ENCODE measurements at places on chromosomes 5 and 9.

DNA sequence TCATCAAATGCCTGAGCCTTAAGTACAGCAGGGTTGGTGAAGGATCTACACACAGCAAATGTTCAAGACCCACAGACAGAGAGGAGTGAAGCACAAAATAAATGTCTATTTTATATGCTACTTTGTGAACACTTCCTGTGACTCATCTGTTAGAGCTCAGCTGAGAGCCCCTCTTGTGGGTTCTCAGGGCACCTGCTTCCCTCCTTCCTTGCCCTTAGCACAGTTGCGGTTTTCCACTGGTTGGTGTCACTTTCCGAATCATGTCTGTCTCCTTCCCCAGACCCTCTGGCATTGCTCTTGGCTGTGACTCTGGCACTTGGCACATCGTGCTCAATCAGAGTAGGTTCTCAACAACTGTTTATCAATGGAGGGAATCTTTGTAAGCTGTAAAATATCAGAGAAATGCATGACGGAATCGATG is 128.5 kb upstream of the STC2 start:
- DNase-seq: no peak

GRCh38 chr9:16278326-16278999 is 592.0 kb downstream of the BNC2 start:
- DNase-seq: no peak

DNA sequence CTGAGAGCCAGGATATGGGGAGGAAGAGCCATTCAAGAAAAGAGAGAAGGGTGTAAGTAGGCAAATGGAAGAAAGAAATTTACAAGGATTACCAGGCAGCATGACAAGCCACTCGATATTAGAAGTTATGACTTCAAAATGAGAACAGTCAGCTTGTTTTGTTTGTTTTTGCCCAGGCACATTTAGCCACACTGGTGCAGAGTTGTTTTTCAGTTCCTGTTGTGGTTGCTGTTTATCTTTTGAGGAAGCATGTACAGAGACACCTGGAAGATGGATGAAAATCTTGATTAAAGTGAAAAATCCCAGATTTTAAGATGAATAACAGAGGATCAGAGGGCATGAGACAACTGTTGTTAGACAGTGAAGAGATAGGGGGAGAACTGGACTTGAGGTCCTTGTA is 199.1 kb downstream of the MTRR start:
- DNase-seq: no peak

GRCh38 chr9:91746904-91747303 is 203.1 kb downstream of the ROR2 start:
- no peak for DNase-seq

- no peak for DNase-seq
These were observed 2.5 kb upstream of the SPRY4 start for GRCh38 chr5:142327111-142327842.

DNA sequence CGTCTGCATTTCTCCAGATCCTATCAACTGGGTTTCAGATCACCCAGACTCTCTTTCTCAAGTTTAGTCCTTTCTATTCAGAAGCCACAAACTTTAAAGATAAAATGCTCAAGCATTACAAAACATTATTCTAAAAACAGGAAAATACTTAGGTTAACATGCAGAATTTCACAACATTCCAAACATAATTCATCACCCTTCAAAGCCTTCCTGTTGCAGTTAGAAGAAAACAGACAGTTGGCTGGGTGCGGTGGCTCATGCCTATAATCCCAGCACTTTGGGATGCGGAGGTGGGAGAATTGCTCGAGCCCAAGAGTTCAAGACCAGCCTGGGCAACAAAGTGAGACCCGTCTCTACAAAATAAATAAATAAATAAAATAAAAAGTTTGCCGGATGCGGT is 7.7 kb upstream of the OCLN start:
- no peak for DNase-seq

GRCh38 chr9:23447166-23447565 is 378.9 kb downstream of the ELAVL2 start:
- DNase-seq: no peak

- no peak for DNase-seq
These were observed 130.9 kb downstream of the CD180 start for GRCh38 chr5:67065696-67066095.

GRCh38 chr5:122480146-122480545 is 168.1 kb downstream of the SNCAIP start:
- no peak for DNase-seq

DNA sequence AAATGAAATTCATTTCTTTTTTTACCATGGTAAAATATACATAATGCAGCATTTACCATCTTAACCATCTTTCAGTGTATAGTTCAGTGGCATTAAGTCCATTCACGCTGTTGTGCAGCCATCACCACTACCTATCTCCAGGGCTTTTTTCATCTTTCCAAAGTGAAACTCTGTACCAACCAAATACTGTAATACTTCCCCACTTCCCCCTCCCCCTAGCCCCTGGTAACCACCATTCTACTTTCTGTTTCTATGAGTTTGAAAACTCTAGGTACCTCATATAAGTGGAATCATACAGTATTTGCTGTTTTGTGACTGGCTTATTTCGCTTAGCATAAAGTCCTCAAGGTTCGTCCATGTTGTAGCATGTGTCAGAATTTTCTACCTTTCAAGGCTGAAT is 23.4 kb downstream of the SPAAR start:
- no peak for DNase-seq

- no peak for DNase-seq
These were observed 167.0 kb upstream of the GPR151 start for GRCh38 chr5:146682899-146683532.

DNA sequence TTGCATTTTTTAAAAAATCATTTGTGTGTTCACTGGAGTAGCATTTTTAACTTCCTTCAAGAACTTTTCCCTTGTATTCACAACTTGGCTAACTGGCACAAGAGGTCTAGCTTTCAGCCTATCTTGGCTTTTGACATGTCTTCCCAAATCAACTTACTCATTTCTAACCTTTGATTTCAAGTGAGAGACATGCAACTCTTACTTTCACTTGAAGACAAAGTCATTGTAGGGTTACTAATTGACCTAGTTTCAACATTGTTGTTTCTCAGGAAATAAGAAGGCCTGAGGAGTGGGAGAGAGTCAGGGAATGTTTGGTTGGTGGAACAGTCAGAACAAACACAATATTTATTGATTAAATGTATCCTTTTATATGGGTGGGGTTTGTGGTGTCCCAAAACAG is 95.0 kb upstream of the C9orf72 start:
- no peak for DNase-seq

DNA sequence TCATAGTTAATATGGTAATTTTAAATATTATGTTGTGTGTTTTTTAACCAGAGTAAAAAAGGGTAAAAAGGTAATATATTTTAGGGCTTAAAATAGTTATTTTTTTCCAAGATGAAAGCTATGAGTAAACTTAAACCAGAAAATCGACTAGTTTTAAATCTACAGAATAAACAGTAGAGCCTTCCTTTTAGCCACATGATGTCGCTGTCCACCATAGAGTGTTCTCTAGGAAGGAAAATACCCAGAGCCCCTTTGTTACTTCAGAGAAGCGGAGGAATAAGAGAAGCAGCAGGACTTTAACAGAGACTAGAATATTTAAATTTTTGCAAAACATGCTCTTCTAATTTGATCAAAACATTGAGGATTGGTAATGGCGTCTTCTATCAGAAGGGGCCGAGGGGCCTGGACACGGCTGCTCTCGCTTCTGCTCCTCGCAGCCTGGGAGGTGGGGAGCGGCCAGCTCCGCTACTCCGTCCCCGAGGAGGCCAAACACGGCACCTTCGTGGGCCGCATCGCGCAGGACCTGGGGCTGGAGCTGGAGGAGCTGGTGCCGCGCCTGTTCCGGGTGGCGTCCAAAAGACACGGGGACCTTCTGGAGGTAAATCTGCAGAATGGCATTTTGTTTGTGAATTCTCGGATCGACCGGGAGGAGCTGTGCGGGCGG is at the start of gene PCDHA2:
TSS of gene PCDHA2 (plus strand) at position 258 of the 664 bp plus-strand sequence.
- no peak for DNase-seq

DNA sequence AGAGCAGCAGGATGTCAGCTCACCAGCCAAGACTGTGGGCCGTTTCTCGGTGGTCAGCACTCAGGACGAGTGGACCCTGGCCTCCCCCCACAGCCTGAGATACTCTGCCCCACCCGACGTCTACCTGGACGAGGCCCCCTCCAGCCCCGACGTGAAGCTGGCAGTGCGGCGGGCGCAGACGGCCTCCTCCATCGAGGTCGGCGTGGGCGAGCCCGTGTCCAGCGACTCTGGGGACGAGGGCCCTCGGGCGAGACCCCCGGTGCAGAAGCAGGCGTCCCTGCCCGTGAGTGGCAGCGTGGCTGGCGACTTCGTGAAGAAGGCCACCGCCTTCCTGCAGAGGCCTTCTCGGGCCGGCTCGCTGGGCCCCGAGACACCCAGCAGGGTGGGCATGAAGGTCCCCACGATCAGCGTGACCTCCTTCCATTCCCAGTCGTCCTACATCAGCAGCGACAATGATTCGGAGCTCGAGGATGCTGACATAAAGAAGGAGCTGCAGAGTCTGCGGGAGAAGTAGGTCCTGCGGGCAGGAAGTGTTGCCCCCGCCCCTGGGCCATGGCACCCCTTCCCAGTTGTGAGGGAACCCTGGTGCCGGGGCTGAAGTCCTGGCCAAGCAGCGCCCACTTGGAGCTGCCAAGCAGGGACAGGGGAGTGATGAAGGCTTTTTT is 108.9 kb downstream of the WNK2 start:
- DNase-seq: no peak

- DNase-seq: no peak
These were observed 89.6 kb upstream of the FCN2 start for GRCh38 chr9:134791009-134791408.

DNA sequence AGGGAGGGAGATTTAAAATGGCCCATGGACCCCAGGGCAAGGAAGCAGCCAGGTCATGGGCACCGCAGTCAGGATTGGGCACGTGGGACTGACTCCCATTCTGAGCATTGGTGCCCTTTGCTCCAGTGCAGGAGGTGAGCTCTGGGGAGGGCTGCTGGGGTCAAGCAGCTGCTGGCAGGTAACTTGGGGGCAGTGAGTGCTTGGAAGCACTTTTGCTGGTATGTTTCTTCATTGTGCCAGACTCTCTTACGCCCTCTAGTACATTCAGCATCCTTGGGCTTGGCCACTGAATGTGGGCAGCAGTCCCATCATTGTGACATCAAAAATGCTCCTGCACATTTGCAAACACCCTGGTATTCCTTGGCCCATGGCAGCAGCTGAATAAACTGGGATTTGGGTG is 32.7 kb downstream of the PRRC2B start:
- DNase-seq: no peak

GRCh38 chr5:181170996-181171395 is 23.6 kb downstream of the OR2V2 start:
- no peak for DNase-seq

- DNase-seq: no peak
These were observed 17.9 kb downstream of the ZFR start for GRCh38 chr5:32426440-32427151.

GRCh38 chr5:137630216-137630971 is 105.5 kb downstream of the KLHL3 start:
- DNase-seq: no peak

DNA sequence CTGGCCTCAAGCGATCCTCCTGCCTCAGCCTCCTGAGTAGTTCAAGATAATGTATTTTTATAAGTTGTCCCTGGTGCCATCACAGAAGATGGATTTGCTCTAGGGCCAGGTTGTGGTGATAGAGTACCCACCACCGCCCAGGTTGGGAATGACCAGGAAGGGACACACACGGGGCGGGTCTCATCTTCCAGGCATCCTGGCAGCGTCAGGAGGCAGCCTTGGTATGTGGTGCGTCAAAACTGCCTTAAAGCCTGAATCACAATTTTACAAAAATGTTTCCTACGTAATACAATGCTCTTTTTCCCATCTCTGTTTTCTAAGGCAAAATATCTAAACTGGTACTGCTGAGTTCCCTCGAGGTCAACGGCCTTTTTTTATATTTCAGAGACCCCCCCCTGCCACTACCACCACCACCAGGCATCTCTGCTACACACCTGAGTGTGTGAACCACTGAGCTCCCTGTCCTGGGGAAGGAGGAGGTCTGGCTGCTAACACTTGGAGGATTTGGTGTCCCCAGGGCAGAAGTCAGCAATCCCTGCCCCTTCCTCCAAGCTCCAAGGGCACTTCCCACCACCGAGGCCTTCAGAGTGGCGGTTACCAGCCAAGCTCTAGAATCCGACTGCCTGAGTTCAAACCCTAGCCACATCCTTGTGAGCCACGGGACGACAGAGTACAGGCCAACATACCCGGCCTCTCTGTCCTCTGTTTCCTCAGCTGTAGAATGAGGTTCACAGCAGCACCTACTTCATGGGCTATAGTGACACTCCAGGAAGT is 47.3 kb downstream of the SLC6A7 start:
- DNase-seq: no peak

DNA sequence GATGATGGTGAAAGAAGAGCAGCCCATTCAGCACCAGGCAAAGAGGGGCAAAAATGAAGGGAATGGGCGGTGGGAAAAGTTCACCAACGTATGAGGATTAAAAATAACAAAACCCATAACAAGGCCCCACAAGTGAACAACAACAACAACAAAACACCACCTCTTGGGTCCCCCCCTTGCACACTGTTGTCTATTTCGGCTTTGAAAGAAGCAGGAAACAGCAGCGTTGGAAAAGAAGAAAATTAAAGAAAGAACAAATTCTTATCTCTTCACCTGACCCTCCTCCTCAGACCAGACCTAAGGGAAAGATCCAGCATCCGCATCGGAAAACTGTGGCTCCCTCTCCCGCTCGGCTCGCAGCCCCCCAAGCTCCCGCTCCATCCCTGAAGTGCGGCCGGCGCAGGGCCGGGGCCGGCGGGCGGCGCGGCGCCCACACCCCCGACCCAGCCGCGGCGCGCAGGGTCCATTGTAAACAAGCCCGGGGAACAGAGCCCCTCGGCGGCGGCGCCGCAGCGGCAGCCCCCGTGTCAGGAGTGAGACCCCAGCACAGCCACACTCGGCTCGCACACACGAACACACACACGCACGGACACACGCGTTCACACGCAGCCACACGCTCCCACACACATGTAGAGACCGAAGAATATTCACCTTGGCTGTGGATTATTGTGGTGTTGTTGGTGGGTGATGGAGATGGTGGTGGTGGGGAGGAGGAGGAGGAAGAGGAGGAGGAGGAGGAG is 535 bp downstream of the RFX3 start:
- DNase-seq: no peak

DNA sequence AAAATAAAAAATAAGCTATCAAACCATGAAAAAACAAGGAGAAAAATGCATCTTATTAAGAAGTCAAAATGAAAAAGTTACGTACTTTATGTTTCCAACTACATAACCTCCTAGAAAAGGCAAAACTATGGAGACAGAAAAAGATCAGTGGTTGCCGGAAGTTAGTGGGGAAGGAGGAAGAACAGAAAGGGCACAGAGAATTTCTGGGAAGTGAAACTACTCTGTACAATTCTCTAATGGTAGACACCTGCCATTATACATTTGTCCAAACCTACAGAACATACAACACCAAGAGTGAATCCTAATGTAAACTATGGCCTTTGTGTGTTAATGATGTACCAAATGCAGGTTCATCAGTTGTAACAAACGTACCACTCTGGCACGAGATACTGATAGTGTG is 25.3 kb downstream of the SMU1 start:
- DNase-seq: no peak

GRCh38 chr5:113060408-113061025 is 83.9 kb downstream of the DCP2 start:
- no peak for DNase-seq

- no peak for DNase-seq
These were observed 612.0 kb upstream of the CLINT1 start for GRCh38 chr5:158470764-158471534.

GRCh38 chr9:129141066-129142041 is 30.1 kb downstream of the PTPA start:
- no peak for DNase-seq

- no peak for DNase-seq
These were observed 7.3 kb upstream of the ROPN1L start for GRCh38 chr5:10434392-10434791.

All from NCI-H1436 treated with DMSO at 0.1 percent for 48 hours (cell line).